ENCODE measurements at places on chromosomes 5 and 9.

DNA sequence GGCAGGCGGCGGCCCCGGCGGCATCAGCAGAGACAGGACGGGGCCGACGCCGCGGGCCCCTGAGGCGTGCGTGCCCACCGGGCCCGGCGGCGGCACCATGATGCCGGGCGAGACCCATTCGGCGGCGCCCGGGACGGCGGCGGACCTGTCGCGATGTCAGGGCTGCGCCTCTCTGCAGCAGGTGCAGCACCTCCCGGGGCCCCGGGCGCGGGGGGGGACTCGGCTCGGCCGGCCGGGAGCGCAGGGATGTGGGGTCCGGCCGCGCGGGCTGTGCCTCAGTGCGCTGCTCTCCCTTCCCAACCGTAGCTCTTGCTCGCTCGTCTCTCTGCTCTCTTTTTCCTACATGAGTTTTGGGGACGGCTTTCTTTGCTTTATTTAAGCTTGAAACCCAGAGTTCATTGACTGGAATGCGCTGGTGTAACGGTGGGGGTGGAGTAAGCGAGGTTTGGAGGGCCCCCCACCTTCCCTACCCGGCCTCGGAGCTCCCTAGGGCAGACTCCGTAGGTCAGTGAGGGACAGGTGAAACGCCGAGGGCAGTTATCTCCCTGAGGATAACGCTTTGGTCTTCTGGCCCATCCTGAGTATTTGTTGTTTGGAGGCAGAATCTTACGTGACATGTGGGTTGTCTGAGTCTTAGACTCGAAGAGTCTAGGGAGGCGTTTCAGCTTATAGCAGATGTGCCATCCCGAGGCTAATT, 490 bp downstream of the ICE1 start:
- DNase-seq: no peak

- DNase-seq: no peak
These were observed 10.4 kb downstream of the ZNF618 start for GRCh38 chr9:113886466-113886865.

GRCh38 chr5:139022528-139022927, 147.4 kb upstream of the LRRTM2 start:
- no peak for DNase-seq

DNA sequence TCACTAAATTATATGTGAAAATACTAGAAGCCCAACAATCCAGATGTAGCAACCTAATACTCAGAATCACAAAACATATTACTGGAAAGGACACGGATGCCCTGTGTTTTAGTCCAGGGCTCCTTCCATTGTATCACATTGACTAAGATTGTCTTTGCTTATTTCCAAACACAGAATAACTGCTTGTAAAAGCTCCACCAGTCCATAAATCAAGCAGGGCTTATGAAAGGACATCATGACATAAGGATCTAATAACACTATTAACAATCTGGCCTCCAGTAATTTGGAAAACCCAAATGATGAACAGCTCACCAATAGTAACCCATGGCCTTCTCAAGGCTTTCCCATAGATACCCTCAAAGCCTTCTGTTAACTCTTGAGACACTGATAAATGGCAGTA, 39.8 kb downstream of the WDR41 start:
- no peak for DNase-seq

GRCh38 chr5:175616083-175616482, 41.8 kb upstream of the HRH2 start:
- DNase-seq: peak; percentile 18

GRCh38 chr5:142395334-142395733, 70.5 kb upstream of the SPRY4 start:
- DNase-seq: no peak

DNA sequence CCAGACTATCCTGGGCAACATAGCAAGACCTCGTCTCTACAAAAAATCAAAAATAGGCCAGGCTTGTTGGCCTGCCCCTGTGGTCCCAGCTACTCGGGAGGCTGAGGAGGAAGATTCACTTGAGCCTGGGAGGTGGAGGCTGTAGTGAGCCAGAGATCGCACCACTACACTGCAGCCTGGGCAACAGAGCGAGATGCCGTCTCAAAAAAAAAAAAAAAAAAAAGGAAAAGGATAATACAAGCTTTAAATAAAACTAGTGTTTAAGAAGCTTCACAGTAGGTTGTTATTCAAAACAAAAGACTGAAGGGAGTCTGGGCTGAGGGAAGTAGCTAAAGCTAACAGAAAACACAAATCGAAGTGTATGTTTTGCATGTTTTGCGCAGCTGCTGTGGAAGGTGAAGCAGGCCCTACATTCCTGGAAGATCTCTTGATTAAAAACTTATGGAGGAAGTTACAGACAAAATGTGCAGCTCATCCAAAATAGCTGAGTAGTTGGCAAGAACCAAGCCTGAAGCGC, 581 bp upstream of the C9orf40 start:
- DNase-seq: no peak

DNA sequence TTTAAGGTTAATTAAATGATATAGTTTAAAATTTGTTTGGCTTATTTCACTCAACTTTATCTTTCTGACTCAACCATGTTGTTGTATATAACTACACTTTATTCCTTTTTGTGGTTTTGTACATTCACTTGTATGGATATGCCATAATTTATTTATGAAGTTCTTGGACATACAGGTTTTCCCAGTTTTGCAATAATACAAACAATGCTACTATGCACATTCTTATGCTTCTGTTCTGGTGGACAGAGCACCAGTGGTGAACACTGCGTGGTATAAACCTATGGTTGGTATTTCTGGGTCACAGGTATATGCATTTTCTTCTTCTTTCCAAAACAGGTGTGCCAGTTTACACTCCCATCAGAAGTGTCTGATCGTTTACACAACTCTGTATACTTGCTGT, 35.7 kb upstream of the TRIM14 start:
- DNase-seq: no peak

DNA sequence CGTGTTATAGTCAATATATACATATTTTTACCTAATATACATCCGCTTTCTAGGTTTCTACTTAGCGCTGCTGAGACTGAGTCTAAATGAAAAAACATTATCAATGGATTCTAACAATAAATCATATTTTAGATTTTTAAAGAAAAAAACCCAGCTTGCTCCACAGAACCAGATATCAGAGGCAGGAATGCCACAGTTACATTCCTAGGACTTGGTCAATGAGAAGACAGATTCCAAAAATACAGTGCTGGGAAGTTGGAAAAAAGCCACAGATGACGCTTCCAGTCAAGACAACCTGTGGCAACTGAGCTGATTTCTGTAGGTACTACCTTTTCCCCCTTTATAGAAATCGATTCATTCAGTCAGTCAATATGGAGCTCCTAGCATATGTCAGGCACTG, 577 bp upstream of the CCDC112 start:
- DNase-seq: no peak

DNA sequence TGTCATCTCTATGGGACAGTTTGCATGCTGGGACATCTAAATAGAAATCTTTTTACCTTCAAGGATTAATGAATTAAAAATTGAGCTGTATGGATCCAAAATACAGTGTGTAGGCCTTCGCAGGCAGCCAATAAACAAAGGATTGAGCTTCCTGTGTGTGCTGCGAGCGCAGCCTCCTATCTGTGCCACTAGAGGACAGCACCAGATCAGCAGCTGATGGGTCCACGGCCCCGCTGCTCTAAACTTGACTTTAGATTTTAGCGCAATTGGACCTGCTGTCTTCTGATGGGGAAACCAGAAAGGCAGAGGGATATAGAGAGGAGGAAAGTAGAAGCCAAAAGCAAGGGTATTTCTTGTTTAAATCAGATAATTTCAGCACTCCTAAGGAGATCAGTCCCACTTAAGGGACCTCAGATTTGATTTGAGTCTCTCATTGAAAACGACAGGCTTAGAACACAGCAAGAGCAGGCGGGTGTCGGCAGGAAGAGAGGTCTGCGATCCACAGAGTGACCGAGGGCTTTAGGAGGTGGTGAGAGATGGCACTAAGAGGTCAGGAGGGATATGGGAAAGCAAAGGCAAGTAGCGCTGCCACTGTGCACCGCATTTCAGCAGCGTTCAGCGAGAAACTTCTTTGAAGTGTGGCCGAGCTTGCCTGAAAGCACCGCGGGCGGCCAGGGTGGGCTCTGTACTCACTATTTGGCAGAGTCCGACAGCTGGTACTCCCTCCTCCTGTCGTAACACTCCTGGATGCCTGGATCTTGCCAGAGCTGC, 214.3 kb downstream of the GNA14 start:
- peak; percentile 10 for DNase-seq

Measured in stimulated activated CD4-positive, alpha-beta T cell treated with anti-CD3 and anti-CD28 coated beads, TNF-alpha, amount 100 ng/mL, for 24 hours (primary cell).